Uterus (tissue), 4 donors: ENCODE measurements at places on chromosomes 4 and X. TPM values are rescaled to one million over a fixed set of nuclear protein-coding genes. Genes with fewer than 3 reads are reported as not detected.

PLP2 gene
- total RNA-seq: 2.6 TPM

GLRA3 gene
- total RNA-seq: 0.09 TPM

PFKFB1 gene
- not detected for total RNA-seq

NMU gene
- total RNA-seq: not detected

ARAP2 gene
- total RNA-seq: 10.5 TPM

BCAP31 gene
- 177 TPM for total RNA-seq

BTC gene
- 2.6 TPM for total RNA-seq

DCAF8L2 gene
- total RNA-seq: not detected

PCDH10 gene
- 0.29 TPM for total RNA-seq

AKAP14 gene
- total RNA-seq: not detected

NPY1R gene
- 6.9 TPM for total RNA-seq

IDH3G gene
- total RNA-seq: 75.1 TPM

GIMD1 gene
- total RNA-seq: not detected

- no peak for DNase-seq
These were observed 1700.6 kb upstream of the TENM3 start for GRCh38 chr4:180542445-180543100.

- DNase-seq: peak; percentile 18
These were observed 21.0 kb downstream of the S100G start for GRCh38 chrX:16671005-16671404.

DNA sequence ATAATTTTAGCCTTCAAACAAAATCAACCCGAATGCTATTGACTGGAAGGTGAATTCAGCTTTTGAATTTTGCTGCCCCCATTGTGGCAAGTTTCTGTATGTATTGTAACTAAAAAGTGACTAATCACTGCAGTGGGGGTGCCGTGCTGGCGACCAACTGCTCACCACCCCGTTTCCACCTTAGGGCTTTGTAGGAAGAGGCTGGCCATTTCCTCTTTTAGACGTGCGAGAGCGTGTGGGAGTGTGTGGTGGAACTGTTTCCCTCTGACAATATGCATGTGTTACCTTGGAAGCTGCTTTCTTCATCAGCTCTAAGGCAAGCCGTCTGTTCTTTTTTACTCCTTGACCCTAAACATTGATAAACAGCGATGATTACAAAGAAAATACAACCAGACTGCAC is 78.8 kb downstream of the SEL1L3 start:
- no peak for DNase-seq

GRCh38 chr4:140038031-140038533 is 115.9 kb downstream of the MAML3 start:
- DNase-seq: no peak

GRCh38 chrX:16462912-16463311 is 187.0 kb upstream of the S100G start:
- peak; percentile 16 for DNase-seq

DNA sequence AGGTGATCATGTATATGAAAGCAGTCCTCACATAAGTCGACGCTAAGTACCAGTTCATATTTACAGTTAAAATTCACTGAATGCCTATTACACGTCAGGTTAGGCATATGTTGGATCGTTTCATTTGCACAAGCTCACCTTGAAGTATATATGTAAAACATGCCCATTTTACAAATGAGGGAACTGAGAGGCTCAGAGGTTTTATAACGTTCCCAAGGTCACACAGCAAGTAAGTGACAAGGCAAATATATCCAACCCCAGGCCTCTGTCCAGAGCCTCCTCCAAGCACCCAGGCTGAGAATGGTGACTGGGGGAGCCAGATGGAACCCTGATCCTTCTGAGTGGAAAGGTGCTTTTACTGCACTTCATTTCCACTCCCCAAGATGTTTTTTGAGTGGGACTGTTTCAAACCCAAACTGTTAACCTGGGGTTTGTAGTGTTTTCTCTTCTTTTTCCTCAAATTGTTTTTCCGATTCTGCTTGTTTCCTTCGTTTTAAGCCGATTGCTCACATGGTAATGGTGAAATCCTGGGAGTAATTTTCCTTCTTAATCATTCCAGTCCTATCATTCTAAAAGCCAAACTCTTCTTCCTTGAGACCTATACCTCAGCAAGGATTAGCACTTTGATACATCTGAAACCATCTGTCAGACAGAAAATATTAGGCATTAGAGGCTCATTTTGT is 791 bp downstream of the SMIM20 start:
- DNase-seq: no peak

DNA sequence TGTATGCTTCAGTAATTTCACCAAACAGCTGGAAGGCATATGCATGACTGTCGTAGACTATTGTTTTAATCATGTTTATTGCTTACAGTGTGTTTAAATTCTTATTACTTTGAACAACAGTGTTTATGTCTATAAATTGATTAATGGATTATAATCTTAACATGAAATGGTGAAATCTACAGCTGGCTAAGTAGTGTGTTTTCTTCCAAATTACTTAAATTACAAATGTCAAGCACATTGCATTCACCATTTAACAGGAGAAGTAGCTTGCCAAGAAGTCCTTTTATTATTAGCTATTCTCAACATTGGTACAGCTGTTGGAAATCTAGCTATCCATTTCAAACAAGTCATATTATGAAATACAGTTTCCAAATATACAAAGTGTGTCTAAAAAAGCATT is 849.3 kb upstream of the PCDH10 start:
- DNase-seq: no peak

DNA sequence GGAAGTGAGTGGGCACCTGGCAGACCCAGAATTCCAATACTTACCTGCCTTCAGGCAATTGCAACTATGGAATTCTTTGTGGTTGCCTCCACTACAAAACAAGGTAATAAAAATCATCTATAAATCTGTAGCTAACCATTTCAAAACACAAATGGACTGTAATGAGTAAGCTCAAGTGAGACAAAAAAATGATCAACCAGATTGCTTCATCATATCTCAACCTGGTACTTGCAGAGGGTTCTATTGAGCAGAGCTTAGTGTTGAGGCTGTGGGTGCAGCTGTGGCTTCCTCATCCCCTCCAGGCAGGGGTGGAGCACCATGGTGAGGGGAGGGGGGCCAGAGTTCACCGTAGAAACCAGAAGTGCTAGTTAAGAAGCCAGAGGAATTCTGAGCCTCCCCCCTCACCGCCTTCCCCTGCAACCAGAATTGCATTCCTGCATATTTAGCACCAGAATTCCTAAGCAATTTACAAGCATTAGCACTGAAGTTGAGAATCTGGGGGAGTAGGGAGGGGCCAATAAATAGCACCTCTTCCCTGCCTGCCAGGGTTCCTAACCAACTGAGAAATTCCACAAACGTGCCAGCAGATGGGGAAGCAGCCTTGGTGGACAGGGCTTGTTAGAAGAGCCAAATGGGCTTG is 11.5 kb downstream of the CTAG1A start:
- DNase-seq: no peak

DNA sequence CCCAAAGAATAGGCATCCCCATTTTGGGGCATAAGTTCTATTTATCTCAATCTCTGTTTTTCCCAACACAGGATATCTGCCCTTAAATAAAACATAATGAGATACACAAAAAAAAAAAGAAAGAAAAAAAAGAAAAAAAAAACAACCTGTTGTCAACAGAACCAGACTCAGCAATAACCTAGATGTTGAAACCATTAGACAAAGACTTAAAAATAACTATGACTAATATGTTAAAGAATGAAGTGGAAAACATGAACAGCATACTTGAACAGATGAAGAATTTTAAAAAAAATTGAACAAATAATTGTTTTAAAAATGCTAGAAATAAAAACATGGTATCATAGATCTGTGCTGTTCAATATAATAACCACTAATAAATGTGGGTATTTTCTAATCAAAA is 93.4 kb upstream of the RXFP1 start:
- DNase-seq: no peak

- DNase-seq: no peak
These were observed 254.0 kb downstream of the TMA16 start for GRCh38 chr4:163748449-163748848.

DNA sequence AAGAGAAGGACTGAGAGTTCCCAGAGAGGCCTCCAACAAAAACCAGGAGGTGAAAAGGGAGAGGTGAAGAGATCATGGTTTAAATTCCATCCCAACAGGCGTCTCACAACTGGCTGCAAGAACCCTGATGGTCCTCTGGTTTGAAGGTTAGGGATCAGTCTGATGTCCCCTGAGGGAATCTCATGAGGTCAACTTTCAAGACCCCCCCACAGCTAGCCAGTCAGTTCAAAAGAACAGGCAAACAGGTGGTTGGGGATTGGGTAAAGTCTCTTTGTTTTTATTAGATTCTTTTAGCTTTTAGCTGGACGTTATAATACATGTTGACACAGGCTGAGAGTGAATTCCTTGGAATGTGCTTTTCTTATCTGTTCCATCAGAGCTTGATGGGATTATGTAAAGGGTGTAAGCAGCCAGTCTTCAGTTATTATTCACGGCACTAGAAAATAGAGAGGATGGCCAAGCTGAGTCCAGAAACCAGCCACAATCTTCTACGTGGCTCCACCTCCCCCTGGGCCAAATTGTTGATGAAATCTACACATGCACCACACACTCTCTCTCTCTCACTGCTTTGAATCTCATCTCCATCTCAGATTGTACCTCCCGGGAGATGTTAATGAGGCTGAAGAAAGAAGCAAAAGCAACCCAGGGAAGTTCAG is 20.8 kb downstream of the ENPP6 start:
- DNase-seq: no peak

- no peak for DNase-seq
These were observed 5.9 kb upstream of the GK2 start for GRCh38 chr4:79413886-79414285.

- no peak for DNase-seq
These were observed 33.1 kb downstream of the LEF1 start for GRCh38 chr4:108135549-108136209.

DNA sequence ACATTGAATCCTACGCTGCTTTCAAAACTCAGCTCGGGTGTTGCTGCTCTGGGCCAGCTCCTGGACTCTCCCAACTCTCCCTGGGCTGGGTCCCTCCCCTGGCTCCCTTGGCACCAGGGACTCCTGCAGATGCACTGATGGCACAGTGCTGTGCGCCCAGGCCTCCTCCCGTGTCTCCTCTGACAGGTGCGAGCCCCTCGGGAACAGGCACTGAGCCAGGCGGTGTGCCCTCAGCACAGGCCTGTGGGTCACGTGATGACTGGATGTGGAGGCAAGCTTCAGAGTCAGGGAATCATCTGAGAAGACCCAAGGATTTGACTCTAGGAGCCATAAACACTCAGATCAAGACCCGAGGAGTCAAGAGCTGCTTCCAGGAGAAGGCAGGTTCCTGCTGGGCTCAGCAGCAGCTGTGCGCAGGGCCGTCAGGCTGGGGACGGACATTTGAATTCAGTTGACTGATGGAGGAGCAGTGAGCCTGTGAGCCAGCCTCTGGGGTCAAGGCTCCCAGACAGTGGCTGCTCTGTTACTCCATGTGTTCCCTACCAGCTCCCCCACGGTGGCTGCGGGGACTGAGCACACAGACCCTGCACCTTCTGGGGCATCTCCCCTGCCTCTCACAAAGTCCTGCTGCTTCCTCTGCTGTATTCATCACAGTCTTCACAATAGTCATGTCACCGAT is 33.0 kb downstream of the NAT8L start:
- DNase-seq: no peak

GRCh38 chrX:133984857-133985163 is 584 bp downstream of the GPC3 start:
- DNase-seq: no peak

- no peak for DNase-seq
These were observed 33.2 kb upstream of the MAN2B2 start for GRCh38 chr4:6541789-6542188.

DNA sequence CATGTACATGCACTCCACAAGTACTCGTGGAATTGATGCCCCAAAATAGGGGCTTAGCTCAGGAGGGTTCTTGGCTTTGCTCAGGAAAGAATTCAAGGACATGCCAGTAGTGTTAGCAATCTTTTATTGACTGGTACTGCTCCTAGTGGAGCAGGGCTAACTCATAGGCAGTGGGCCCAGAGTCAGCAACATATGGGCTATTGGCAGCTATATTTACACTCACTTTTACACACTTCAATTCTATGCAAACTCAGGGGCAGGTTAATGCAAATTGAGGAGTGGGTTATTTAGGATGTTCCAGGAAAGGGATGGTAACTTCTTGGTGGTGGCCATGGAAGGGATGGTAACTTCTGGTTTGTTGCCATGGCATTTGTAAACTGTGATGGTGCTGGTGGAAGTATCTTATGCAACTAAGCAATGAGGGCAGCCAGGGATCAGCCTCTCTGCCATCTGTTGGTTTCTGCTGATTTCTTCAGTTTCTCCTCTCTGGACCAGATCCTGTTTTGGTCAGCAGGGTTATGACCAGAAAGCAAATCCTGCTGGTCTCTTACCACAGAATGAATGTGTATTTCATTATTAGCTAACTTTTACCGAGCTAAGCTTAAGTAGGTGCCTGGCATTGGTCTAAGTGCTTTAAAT is 69.2 kb upstream of the FAT1 start:
- DNase-seq: no peak

DNA sequence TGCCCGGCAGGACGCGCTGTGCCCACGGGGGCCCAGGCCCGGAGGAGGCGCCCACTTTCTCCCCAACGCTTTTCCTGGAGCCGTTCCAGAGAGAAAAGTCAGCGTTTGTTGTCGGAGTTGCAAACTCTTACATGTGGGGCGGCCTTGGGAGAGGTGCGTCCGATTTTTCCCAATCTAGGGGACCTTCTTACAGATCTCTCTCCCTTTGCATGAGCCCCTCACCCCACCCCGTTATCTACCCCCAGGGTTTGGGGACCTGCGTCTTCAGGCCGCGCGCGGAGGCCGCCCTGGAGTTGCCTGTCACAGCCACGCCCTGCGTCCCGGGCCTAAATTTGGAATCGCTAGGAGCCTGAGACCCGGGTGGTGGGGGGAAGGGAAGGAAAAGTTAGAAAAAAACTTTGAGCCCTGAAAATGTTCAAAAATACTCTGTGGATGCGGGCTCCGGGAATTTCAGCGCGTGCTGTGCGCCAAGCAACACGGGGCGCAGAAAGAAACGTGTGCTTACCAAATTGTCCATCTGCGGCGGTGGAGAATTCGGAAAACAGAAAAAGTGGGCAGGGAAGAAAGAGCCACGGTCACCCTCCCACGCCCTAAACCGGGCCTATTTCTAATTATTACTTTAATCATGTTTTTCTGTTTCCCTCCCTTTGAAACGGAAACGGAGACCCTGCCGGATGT is 587 bp downstream of the CD99 start:
- DNase-seq: peak; percentile 60

DNA sequence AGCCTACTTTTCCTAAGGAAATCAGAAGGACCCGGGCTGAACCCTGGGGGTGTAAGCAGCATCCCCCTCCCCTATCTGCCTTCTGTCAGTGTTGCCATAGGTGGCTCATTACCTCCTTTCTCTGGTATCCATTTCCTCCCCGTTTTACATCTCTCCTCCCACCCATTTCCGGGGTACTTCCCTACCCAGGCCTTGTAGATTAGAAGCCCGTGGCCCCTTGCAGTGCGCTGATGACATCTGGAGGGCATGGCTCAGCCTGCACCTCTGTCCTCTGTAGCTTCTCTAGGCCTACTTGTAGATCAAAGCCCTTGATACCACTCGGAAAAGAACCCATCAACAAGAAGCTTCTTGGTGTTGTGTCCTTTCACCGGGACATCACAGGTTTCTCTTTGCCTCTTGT is 71.8 kb downstream of the NBDY start:
- DNase-seq: no peak
